ENCODE measurements at places on chromosomes 13 and 19.

GRCh38 chr13:112711528-112712265, 21.9 kb downstream of the ATP11A start:
- no peak for DNase-seq

- no peak for DNase-seq
These were observed 399.1 kb downstream of the GPC5 start for GRCh38 chr13:91797567-91797966.

GRCh38 chr19:13149628-13150186, 468 bp downstream of the STX10 start:
- DNase-seq, result no peak

DNA sequence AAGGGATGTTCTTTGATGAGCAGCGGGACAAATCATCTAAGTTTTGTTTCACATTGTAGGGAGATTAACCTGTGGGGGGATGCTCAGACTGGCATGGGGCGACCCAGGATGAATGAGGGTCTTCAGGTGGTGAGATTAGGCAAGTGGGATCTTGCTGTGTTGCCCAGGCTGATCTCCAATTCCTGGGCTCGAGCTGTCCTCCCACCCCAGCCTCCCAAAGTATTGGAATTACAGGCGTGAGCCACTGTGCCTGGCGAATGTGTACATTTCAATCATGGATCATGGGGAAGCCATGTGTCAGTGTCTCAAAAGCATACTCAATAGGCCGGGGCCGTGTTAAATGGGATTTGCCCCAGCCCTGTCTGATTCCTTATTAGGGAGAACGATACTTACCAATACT, 8.1 kb downstream of the SLC25A42 start:
- DNase-seq, result no peak

- DNase-seq, result no peak
These were observed 868 bp upstream of the EGLN2 start for GRCh38 chr19:40797963-40798682.

- DNase-seq, result no peak
These were observed 9.2 kb downstream of the NTN5 start for GRCh38 chr19:48663667-48664066.

DNA sequence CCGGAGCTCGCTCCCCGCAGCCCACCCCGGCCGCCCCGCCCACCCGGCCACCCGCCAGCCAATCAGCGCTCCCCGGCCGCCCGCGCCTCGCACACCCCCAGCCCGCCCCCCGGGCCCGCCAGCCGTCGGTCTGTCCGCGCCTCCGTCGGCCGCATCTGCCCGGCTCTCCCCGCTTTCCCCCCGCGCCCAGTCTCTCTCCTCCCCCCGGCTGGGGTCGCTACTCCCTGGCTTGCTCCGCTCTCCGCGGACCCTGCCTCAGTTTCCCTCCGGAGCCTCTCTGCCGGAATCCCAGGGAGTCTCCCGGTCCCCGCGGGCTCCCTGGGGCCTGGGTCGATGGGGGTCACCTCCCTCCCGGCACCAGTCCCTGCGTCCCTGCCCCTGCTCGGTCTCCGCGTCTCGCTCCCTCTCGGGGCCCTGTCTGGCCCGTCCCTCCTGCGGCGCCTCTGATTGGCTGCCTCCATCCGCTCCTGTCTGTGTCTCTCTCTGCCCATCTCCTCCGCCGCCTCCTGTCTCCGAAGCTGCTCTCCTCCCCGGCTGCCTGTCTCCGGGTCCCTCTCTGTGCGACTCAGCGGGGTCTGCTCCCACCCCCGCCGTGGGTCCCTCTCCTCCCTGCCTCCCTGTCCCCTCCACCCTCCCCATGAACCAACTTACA, 484 bp downstream of the IL11 start:
- DNase-seq, result no peak

GRCh38 chr13:43761616-43762315, 25.0 kb downstream of the ENOX1 start:
- DNase-seq, result no peak

DNA sequence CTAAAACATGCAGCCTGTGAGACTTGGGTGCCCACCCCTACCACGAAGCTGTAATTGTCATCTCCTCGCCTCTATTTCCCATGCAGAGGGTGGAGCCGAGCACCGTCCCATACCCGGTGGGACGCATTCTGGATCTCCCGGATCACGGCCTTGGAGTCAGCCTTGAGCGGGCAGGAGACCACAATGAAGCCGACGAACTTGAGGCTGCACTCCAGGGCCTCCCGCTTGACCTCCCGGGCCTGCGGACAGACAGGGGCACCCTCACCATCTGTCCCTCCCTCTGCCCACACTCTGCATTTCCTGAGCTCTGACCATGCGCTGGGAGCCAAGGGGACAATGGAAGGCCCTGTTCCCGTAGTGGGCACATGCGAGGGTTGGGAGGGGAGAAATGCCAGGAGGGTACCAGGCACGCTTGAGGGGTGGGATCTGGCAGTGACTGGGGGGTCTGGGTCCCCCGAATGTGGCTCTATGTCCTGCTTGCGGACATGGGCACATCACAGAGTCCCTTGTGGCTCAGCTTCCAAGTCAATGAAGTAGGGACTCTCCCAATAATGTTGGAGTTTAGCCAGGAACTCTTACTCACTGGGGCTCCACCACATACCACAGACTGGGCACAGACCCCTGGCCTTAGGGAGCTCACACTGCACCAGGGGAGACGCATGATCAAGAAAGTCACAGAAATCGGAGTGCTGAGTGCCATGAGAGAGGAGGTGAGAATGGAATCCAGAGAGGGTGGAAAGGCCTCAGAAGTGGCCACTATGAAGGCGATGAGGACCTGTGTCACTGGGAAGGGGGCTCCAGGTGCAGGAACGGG, 9.2 kb upstream of the GMIP start:
- DNase-seq, result no peak

DNA sequence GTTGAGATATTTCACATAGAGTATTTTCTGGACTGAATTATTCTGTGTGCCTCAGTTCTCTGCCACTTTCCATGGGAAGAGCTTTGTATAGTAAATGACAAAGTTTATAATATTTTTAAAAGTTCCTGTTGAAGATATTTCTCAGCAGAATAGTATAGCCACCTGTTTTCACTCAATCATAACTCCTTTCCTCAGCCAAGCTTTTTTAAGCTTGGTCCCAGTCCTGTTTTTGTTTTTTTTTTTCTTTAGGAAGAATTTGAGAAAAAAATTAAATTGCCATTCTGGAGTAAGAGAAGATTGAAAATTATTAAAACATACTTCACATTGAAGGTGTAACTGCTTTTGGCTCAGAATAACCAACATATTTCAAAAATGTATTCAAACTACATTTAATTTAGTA, 55.5 kb downstream of the ENOX1 start:
- DNase-seq, result no peak

- DNase-seq, result no peak
These were observed 9.6 kb downstream of the CEBPA start for GRCh38 chr19:33292595-33293254.

- no peak for DNase-seq
These were observed 31.3 kb upstream of the PEPD start for GRCh38 chr19:33552928-33553279.

GRCh38 chr13:106503272-106503671, 32.2 kb downstream of the EFNB2 start:
- DNase-seq, result no peak

DNA sequence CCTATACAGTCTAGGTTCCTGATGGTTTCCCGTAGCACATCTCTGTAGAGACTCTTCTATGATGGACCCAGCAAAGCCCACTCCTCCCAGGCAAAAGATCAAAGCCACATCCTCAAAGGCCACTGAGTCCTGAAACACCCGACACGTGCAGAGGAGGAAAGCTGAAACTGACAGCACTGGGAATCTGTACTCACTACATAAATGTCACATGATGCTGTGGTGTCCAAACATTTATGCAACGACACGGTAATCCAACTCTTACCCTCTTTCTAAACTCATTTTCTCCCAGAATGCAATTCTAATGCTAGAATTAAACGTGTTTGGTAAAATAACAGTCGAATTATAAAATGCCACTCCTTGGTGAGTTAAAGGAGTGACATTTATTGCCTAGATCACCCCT, 7.0 kb upstream of the ZNF441 start:
- no peak for DNase-seq

- DNase-seq, result no peak
These were observed 102.0 kb downstream of the CACNA1A start for GRCh38 chr19:13404236-13404635.

- DNase-seq, result no peak
These were observed 133.5 kb upstream of the MIR17HG start for GRCh38 chr13:91214031-91214430.

DNA sequence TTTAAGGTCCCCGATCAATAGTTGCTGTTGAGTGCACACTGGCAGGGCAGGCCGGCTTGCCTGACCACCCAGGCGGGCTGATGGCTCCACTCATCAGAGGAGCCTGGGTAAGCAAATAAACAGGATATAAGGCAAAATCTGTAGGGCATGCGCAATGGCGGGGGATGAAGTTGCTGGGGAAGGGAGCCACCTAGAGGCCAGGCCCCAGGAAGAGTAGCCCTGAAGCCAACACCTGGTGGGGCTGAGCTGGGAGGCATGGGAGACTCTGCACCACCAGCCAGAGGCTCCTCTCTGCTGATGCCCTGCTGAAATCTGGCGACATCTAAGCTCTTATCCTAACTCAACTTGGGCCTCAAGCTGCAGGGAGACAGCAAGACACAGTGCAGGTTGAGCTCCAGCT, 324.3 kb downstream of the ZNF536 start:
- no peak for DNase-seq

- no peak for DNase-seq
These were observed 1.2 kb upstream of the KCNA7 start for GRCh38 chr19:49073514-49074378.

DNA sequence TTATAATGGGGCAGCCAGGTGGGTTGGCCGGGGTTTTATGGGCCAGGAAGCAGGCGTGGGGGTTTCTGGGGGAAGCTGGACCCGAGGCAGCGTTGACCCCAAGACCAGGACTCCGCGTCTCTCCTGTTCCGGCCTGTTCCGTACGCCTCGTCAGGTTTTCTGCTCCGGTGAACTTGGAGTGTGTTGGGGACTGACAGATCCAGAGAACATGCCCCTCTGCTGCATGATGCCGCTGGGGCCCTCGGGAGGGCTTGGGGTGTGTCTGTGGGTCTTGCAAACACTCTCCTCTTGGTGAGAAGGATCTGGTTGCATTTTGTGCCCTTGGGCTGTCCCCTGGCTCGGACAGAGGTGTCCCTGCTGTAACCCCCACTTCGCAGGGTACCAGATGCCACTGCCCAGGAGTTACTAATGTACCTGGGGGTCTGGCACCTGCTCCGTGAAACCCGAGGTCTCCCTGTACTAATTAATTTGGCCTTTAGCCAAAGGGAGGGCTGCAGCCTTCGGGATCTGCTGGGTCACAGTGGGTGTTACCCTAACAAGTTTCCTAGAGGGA, 15.6 kb downstream of the KDM4B start:
- no peak for DNase-seq

DNA sequence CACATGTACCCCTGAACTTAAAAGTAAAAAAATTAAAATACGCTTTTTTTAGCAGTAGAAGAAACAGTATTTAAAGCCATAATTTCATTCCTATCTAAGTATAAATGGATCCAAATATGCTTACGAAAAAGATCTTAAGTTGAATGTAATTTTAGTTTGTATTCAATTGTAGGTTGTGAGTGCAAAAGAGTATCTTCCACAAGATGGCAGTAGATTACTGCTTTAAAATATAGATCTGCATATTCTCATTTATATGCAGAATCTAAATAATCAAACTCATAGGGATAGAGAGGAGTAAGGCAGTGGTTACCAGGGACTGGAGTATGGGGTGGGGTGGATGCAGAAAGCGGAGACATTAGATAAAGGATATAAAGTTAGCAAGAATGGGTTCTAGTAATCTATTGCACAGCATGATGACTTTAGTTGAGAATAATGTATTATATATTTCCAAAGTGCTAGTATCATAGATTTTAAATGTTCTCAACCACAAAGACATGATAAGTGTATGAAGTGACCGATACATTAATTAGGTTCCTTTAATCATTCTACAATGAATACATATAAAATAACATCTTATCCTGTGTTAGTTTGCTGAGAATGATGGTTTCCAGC, 14.2 kb downstream of the OR7A17 start:
- no peak for DNase-seq

DNA sequence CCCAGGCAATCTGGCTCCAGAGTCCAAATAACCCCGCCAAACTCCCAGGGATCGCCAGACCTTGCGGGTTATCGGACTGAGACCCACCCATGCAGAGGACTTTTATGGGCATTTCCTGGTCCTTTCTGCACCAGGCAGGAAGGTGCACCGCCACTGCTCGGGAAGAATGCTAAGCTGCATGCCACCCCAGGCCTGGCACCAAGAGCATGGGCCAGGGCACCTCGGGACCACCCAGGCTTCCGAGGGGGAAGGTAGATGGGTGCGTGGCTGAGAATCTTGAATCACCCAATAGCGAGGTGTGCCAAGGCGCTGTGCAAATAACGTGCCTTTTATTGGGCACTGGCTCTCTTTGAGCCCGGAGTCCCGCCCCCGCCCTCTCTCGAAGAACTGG, 422 bp upstream of the ZNF575 start:
- DNase-seq, result no peak

GRCh38 chr19:41696402-41697197, 8.5 kb upstream of the CEACAM7 start:
- no peak for DNase-seq

GRCh38 chr13:20241593-20241992, 9.5 kb upstream of the GJB6 start:
- no peak for DNase-seq

GRCh38 chr13:48626077-48626449, 27.7 kb upstream of the CYSLTR2 start:
- DNase-seq, result no peak

DNA sequence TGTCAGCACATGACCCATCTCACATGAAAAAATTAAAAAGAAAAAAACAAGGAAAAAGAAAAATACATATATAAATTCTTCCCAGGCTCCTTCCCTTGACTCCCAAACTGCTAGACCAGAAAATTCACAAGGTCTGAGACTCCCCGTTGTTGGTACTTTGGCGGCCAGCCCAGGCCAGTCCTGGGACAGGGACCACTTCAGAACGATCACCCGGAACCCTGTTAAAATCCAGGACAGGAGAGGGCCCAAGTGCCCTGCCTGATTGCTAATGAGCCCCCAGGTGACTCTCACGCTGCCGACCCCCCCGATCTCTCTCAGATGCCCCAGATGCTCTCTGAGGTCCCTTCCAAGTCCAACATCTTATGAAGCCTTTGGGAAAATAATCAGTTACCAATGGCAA, 107.2 kb downstream of the COL4A2 start:
- no peak for DNase-seq

DNA sequence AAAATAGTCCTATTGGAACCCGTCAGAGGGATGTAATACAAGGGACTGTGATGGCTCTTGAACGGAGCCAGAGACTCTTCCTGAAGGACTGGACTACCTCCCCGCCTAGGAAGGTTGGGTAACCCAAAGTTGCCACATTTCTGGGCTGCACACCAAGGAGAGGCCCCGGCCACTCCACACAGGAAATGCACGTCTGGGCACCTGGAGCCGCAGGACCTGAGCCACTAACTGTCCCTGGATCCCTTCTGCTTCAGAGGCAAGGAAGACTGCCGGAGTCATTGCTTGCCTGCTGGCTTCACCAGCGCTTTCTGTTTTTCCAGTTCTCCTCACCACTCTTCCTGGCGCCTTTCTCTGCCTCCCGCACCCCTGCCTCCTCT, 1.2 kb upstream of the FLT1 start:
- DNase-seq, result no peak

Data from NCI-H1436 treated with DMSO at 0.1 percent for 48 hours (cell line).